ENCODE measurements at places on chromosomes 7 and 10.
A peak's percentile ranks its signal among the peaks of the same experiment; 100 is the strongest.

DNA sequence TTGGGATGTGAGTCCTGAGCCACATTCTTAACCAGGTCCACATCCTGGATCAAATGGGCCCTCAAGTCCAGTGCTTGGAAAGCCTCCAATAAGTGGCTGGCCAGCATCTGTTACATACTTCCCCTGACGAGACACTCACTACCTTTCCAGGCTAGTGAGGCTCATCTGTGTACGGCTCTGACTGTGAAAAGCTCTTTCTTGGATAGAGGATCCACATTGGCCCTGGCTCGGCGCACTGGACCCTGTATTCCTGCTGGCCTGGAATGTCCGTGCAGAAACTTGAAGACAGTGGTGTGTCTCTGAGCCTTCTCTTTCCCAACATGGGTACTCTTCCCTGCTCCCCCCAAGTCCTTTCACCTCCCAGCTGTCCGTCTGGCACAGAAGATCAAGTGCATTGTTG is 35.5 kb downstream of the MYL10 start:
- no peak for DNase-seq

GRCh38 chr10:74799721-74800221 is 26.6 kb upstream of the KAT6B start:
- DNase-seq: peak; percentile 11

- peak; percentile 0 for DNase-seq
Observed at GRCh38 chr7:95690367-95690947, 81.9 kb upstream of the DYNC1I1 start.

GRCh38 chr7:135664046-135664589 is 1.8 kb downstream of the STMP1 start:
- no peak for DNase-seq

GRCh38 chr10:108582387-108582786 is 1340.9 kb downstream of the XPNPEP1 start:
- no peak for DNase-seq

DNA sequence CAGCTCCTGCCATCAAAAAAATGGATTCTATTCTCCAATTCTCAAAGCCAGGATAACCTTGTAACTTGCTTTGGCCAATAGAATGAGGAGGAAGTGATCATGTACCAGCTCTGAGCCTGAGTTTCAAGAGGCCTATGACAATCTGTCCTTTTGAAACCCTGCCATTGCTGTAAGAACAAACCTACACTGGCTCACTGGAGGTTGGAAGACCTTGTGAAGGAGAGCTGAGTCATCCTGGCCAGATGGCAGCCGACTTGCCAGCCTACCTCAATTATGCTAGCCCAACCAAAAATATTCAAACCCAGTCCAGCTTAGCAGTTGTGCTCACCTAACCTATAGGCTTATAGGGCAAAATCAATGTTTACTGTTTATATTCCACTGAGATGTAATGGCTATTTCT is 93.0 kb downstream of the HGF start:
- no peak for DNase-seq

GRCh38 chr7:143321734-143322133 is 5.8 kb downstream of the CLCN1 start:
- no peak for DNase-seq

DNA sequence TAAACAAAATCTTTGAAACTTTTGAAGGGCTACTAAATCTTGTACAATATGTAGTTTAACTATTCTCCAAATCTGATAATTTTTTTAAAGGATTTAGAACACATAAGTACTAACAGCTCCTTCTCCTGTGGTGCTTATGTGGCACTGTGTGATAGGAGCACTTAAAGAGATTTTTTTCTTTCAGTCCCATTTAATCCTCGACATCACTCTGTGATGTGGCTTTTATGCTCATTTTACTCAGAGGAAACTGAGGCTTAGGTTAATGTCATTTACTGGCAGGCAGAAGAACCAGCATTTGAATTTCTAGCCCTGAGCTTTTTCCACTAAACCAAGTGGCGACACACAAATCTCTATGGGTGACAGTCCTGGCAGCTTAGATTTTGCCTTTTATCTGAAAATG is 92.4 kb downstream of the SAMD9 start:
- DNase-seq: no peak

GRCh38 chr10:90930971-90931871 is 10.3 kb upstream of the ANKRD1 start:
- no peak for DNase-seq

DNA sequence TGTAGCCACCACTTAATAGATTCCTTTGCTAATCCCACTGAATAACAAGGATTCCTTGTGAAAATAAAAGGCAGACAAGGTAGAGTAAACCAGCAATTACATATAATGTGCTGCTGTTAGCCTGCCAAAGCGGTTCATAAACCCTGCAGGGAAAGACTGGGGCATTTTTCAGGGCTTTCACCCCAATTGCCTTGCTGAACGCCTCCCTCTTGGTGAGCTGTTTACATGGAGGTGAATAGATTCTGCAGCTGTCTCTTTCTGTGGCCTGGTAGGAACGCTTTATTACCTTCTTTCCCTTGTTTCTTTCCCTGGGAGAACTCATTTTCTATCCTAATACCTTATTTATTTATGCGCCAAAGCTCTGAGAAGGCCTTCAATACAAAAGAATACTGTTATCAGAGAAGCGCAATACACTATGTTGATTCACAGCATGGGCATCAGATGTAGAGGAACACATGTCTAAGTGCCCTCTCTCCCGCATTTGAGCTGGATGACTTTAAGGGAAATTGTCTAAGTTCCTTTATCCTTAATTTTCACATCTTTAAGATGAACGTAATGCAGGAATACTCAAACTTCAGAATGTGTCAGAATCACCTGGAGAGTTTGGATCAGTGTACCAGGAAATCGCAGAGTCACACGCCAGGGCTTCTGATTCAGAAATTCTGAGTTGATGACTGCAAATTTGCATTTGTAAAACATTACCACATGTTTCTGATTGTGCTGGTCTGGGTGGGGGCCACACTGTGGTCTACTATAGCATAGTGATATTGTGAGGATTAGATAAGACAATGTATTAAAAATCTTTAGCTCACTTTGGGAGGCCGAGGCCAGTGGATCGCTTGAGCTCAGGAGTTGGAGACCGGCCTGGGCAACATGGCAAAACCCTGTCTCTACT is 1203.8 kb downstream of the SORCS3 start:
- DNase-seq: no peak

GRCh38 chr10:35194906-35195305 is 68.3 kb downstream of the CREM start:
- no peak for DNase-seq

DNA sequence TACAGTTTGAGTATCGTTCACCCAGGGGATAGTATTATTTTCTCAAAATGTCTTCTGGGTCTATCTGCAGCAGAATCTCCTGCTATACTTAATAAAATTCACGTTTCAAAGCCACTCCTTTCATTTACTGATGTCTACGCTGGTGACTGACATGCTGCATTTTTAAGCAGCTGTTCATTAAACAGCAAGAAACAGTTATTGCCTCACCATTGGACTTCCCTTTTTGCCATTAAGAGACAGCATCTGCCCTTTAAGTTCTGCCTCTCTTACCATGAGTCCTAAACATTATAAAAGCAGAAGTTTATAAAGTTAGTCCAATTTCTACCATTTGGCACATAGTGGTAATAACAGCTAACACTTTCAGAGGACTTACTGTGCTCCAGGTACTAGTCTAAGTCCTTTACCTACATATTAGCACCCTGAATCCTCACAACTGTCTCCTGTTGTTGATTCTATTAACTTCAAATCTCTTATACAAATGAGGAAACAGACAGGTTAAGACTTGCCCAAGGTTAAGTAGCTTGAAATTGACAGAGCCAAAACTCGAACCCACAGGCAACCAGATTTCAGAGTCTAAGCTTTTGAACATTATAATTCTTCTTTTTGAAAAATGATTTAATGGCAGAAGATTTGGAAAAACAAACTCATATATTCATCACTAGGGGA is 169.5 kb downstream of the SNX13 start:
- DNase-seq: no peak

DNA sequence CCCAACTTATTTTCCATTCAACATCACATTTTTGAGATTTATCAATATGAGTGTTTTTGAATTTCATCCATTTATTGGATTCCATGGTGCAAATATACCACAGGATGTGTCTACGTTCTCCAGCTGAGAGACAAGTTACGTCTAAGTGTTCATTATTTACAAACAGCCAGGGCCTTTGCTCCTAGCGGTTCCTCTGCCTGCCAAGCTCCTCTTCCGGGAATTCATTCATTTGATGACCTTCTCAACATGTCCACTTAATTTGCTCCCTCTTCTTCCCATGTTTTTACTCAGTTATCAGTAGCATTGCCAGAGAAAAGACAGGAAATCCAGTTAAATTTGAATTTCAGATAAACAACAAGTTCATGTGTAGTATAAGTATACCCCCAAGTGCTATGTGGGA is 321.7 kb downstream of the PRPF18 start:
- no peak for DNase-seq

DNA sequence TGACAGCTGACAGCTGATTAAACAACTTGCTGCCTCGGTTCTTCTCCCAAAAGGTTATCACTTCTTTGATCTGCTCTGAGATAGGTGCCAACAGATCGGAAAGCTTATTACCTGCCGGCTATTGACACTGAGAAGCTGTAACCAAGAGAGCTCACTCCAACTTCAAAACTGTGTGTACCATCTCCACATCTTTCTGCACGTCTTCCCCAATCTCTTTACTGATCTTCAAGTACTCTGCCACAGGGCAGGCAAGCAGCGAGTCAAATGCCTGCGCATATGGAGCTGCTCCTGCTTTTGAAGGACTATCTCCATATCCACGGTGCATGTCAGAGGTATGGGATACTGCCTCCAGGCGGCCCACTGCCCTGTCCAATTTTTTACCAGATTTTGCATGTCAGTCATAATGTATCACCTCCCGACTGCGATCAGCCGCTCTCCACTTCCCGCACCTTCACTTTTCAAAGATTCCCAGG is 352 bp upstream of the ZNF485 start:
- no peak for DNase-seq

- DNase-seq: no peak
Observed at GRCh38 chr7:36245684-36246299, 92.7 kb downstream of the EEPD1 start.

DNA sequence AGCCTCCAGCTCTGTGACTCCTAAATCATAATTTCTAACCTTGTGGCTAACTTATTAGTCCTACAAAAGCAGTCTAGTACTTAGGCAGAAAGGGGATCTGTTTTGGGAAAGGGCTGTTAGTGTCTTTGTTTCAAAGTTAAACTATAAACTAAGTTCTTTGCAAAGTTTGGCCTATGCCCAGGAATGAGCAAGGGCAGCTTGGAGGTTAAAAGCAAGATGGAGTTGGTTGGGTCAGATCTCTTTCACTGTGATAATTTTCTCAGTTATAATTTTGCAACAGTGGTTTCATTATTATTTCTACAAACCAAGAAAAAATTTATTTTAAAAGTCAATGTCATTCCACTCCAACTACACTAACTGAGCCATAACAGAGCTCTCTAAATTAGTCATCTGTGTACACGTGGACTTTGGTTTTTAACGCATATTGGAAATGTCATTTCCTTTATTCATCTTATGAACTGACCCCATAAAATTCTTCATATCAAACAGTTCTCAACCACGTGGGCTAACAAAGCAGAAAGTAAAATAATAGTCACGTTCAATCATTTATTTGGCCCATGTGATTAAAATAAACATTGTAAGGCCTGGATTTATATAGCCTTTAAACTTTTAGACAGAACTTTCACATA is 143.2 kb upstream of the C7orf33 start:
- no peak for DNase-seq

- no peak for DNase-seq
Observed at GRCh38 chr10:8061274-8062211, 7.1 kb downstream of the GATA3 start.

DNA sequence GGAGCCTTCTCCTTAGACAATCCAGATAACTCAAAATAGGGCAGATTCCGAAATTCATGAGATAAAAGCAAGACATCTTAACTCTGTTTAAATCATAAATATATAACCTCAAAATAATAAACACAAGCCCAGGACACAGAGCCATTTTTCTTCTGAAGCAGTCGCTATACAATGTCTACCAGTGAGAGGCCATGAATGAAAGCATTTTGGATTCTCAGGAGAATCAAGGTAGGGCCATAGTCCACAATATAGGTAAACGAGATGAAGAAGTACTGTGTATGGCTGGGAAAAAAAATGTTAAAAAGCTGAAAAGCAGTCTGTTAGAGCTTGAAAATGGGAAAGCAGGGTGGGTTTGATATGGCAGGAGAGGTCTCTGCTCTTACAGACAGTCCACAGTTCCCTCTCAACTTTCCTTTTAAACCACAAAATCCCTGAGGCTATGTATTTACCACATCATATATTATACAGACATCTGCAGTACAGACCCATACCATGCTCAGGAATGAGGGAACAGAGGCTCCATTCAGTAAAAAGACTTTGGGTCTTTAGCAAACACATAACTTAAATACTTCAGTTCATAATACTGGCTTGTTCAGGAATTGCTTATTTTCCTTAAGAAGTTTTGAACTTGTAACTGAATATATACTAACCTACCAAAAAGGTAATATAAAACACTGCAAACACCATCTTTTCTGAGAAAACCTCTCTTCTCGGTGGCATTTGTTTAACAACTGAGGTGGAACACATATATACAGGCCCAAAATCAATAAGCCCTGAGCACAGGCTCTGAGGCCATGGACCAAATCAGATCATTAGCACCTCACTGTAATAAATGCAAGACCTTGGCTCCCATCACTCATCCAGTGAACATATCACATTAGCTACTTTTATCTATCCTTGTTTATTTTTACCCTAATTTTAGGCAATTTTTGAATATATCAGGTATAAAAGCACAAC is 109.3 kb downstream of the SORBS1 start:
- no peak for DNase-seq

DNA sequence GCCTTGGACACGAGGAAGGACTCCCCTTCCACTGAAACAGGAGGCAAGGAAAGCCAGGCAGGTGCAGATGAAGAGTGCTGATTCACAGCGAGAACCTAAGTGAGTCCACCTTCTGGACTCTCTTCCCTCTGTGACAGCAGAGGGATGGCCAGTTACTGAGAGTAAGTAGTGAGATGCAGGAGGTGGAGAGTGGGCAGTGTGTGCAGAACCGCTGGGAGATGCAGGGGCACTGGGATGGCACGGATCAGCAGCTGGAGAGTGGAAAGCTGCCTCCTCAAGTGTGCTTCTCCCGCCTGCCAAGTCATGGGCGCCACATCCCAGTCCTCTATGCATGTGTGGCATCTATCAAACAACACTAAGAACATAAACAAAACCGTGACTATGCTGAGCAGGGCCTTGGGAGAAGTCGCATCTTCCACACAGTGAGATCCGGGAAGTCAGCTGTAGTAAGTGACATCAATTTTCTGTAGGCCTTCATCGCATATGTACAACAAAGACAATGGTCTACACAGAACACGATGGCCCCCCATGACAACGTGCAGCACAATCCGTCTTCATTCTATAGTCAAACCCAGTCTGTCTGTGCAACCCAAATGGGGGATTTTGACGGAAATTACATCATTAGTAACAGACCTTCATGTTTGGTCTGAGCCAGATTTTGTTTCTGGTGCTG is 217.4 kb upstream of the KLF14 start:
- DNase-seq: no peak

- DNase-seq: no peak
Observed at GRCh38 chr7:42103456-42103855, 133.6 kb downstream of the GLI3 start.

- DNase-seq: no peak
Observed at GRCh38 chr10:21727452-21728168, 193.6 kb downstream of the MLLT10 start.

Measured in stimulated activated CD4-positive, alpha-beta T cell treated with anti-CD3 and anti-CD28 coated beads, Interleukin-2, amount 100 ng/mL, for 48 hours (primary cell).